ENCODE measurements at places on chromosomes 13 and 19.

GRCh38 chr19:35124098-35125060 is 8.8 kb downstream of the FXYD3 start:
- DNase-seq = no peak

GRCh38 chr13:112870051-112870331 is 99.0 kb upstream of the MCF2L start:
- DNase-seq = no peak

- no peak for DNase-seq
Observed at GRCh38 chr19:53045536-53045935, 996 bp downstream of the ERVV-2 start.

- no peak for DNase-seq
Observed at GRCh38 chr13:62085337-62086229, 669.9 kb upstream of the PCDH20 start.

DNA sequence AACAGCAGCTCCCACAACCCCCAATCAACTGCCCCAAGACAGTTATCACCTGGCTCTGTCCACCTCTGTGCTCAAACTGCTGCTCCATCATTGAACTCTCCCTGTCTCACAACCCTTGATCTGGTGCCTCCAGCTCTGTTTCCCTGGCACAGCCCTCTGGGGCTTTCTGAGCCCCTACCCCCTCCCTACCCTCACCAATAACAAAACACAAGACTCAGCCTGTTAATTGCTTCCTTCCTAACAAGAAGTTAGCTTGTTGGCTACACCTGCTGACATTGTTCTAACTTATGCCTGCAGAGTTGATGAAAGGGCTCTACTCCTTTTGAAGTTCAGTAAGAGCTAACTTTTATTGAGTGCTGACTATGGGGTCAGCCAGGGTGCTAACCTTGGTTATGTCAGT is 99.4 kb upstream of the FNDC3A start:
- DNase-seq = no peak

DNA sequence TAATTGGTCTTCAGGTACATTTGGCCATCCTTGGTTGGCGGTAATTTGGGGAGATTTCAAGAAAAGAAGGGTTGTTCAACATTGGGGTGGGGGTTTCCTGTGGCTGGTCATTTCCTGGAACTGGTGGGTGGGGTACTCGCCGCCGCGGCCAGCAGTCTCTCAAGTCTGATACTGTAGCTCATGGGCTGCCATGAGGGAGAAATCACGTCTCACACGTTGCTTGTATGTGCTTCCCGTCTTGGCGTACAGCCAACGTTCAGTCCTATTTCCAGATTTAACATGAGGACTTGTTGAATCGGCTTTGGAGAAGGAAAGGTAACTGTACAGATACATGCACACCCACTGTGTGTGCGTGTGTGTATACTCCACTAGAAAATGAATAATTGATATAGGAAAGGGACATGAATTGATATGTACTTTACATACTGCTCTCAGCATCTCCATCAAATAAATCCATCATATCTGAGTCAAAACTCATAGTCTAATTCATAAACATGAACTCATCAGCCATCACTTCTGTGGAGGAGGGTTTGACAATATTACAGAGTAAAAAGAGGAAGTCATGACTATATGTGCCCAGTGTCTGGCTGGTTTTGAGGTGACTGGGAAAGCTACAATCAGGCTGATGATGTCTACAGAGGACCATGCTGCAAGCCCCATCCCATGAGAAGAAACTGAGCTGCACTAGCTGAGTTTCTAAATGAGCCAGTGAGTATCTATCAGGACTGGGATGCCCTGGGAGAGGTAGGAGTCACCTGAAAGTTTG is 418.1 kb downstream of the TSHZ3 start:
- no peak for DNase-seq

- no peak for DNase-seq
Observed at GRCh38 chr19:48975947-48976847, 11.1 kb downstream of the FTL start.

GRCh38 chr13:44952671-44953070 is 36.6 kb downstream of the NUFIP1 start:
- DNase-seq = no peak

- no peak for DNase-seq
Observed at GRCh38 chr19:54209058-54209810, 8.6 kb downstream of the RPS9 start.

DNA sequence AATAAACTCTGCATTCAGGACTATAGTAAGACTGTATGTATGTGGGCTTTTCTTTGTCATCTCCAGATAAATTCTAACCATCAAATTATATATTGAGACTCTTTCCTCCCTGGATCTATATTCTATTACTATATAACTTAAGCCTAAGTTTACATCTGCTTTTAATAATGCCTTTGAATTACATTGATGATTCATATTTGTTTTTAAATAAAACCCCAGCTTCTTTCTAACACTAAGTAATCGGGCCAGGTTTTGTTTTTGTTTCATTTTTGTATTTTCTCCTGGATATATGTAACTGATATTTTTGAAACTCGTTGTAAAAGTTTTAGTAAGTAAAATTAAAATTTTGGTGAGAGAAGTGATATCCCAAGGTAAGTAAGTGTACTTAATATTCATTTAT is 1599.1 kb downstream of the PCDH9 start:
- DNase-seq = no peak

GRCh38 chr19:58033741-58034476 is at the start of gene ZSCAN1:
ZSCAN1 (plus strand) TSS chr19:58034025; CDS start chr19:58037837, 3,812 bp downstream.
- peak; percentile 83 for DNase-seq

DNA sequence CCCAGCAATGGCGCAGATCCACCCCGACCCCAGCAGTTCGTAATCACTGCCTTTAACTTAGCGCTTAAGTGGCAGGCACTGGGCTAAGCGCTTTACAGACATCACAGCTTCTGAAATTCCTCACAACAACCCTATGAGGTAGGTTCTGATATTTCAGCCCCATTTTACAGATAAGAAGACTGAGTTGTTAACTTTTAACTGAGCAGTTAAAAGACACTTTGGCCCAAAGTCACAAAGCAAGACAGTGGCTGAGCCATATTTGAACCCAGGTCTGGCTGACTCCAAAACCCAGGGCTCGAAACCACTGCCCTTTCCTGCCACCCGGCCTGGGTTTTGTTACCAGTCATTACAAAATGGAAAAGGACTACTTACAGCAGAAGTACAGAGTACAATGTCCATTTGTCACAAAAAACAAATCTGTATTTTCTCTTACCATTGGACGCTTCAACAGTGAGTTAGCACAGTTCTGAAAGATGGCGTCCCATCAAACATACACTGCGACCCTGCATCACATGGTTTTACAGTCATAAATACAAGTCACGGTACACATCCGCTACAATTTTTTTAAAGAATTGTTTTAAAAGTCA is 8.5 kb downstream of the HNRNPL start:
- no peak for DNase-seq

DNA sequence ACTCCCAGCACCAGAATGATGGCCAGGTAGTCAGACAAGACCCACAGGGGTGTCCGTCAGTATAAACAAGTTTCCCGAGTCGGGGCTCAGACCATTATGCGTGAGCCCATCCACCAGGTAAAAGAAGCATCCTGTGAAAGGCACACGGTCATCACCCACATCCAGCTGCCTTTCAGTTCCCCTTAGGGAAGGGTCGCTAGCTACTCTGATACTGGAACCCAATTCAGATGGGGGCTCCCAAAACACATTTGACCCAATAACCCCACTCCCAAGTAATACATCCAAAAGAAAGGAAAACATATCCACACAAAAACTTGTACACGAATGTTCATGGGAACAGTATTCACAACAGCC is 66.8 kb downstream of the STK24 start:
- no peak for DNase-seq

DNA sequence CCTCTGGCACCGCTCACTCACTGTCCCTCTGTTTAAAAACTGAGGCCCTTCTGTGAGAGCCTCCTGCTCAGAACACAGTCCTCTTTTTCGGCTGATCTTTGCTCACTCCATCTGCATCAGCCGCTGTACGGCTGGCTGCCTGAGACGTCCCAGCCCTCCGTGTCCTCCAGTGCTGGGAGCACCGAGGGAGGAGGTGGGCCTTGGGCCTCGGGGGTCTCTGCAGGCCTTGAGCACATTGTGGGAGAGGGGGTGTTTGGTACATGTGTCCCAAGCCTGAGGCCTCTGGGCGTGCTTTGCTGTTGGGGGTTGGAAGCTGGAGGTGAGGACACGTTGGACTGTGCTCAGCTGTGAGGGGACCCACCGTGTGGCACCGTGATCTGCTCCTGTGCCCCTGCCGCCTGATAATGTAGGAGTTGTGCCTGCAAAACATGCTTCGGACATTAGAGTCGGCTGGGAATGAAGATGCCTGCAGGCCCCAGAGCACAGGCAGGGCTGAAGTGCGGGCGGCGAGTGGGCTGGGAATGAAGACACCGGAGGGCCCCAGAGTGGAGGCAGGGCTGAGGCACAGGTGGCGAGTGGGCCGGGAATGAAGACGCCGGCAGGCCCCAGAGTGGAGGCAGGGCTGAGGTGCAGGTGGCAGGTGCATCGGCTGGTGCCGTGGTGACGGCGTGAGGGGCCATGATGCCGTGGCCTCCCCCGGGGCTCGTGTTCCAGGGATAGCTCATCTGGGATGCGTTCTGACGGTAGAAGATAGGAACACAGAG is 30.6 kb downstream of the MCF2L start:
- DNase-seq = no peak

GRCh38 chr19:29485293-29485692 is 40.5 kb upstream of the VSTM2B start:
- DNase-seq = no peak

DNA sequence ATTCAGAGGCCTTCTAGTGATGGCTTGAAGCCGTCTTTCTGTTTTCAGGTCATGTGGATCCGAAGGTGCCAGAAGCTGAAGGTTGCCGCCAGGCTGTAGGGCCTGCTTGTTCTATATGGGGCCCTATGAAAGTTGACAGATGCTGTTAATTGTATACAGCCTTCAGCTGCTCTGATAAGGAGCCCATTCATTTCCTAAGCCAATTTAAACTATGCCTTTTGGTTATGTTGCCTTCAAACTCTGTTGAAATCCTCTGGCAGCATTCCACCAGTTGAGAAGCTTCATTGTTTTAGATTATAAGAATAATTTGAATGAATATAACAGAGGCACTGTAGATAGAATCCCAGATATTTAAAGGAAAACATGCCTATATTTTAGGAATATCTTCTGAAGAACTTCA is 34.4 kb downstream of the RAP2A start:
- DNase-seq = no peak

- DNase-seq = no peak
Observed at GRCh38 chr13:52954838-52955237, 73.8 kb upstream of the OLFM4 start.

GRCh38 chr19:41860419-41861115 is 512 bp downstream of the RPS19 start:
- DNase-seq = no peak

GRCh38 chr13:60689076-60689475 is 292.1 kb downstream of the TDRD3 start:
- DNase-seq = no peak

GRCh38 chr19:16112778-16113177 is 1.1 kb downstream of the RAB8A start:
- DNase-seq = no peak

GRCh38 chr19:30106417-30107095 is 164.5 kb downstream of the URI1 start:
- DNase-seq = no peak

DNA sequence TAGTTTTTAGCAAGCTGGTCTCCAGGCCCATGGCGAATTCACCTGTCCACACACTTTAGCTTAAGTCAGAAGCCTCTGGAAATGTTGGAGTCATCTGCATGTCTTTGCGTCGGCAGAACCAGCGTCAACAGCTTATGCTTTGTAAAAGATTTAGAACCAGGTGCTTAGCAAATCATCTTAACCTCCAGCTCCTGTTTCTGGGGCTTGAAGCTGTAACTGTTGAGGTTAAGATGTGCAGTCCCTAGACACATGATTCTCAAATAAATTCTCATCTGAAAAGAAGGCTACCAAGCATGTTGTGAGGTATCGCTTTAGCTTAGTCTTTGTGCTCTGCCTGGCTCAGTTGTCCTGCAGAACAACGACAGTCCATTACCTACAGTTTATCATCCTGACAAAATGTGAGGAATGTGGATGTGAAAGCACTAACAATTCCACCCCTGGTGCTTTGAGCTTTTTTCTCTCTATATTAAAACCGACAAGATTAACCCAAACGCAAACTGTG is 4.4 kb downstream of the EFNB2 start:
- DNase-seq = no peak

GRCh38 chr13:68056816-68057710 is 826.9 kb upstream of the PCDH9 start:
- DNase-seq = no peak

- DNase-seq = no peak
Observed at GRCh38 chr13:53198017-53198416, 169.4 kb downstream of the OLFM4 start.

GRCh38 chr19:40190891-40191835 is at the start of gene MAP3K10:
MAP3K10 (plus strand) TSS chr19:40191426; CDS start chr19:40192032, 606 bp downstream.
- DNase-seq = peak; percentile 56

DNA sequence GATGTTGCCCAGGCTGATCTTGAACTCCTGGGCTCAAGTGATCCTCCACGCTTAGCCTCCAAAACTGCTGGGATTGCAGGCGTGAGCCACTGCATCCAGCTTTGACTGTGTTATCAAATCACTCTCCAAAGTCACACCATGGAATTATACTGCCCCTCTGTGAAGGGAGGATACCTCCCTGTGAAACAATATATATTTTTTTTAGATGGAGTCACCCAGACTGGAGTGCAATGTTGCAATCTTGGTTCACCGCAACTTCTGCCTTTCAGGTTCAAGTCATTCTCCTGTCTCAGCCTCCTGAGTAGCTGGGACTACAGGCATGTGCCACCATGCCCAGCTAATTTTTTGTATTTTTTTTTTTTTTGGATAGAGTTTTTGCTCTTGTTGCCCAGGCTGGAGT is 7.7 kb downstream of the TYK2 start:
- DNase-seq = no peak

GRCh38 chr13:78197231-78197630 is 278.6 kb upstream of the EDNRB start:
- no peak for DNase-seq

- no peak for DNase-seq
Observed at GRCh38 chr19:54452626-54453025, 3.6 kb downstream of the LENG8 start.

- no peak for DNase-seq
Observed at GRCh38 chr13:49213997-49214916, 5.9 kb upstream of the MLNR start.

DNA sequence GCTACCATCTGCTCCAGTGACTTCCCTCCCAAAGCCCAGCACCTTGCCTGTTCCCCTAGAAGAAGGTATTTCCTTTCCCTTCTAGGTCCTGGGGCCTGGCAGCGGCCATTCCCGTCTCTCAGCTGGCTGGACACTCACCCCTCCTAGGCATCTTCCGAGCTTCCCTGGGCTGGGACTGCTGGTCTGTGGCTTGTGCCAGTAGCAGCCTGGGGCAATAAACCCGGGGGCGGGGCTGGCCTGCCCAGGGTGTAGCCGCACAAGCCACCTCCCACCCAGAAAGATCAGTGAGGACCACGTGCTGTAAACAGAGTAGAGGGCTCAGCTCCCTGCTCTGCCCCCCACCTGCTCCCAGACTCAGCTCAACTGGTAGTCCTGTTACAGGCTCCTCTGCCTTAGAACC is 15.0 kb downstream of the LIPE start:
- DNase-seq = no peak

- DNase-seq = no peak
Observed at GRCh38 chr13:23921451-23921888, 24.2 kb upstream of the C1QTNF9B start.

- no peak for DNase-seq
Observed at GRCh38 chr13:70363991-70364390, 255.7 kb upstream of the KLHL1 start.

- no peak for DNase-seq
Observed at GRCh38 chr13:65868884-65869283, 1361.3 kb downstream of the PCDH9 start.

Data from progenitor cell of endocrine pancreas (in vitro differentiated cells).